Keratinocyte (primary cell): ENCODE measurements at places on chromosomes 2 and 18.

DNA sequence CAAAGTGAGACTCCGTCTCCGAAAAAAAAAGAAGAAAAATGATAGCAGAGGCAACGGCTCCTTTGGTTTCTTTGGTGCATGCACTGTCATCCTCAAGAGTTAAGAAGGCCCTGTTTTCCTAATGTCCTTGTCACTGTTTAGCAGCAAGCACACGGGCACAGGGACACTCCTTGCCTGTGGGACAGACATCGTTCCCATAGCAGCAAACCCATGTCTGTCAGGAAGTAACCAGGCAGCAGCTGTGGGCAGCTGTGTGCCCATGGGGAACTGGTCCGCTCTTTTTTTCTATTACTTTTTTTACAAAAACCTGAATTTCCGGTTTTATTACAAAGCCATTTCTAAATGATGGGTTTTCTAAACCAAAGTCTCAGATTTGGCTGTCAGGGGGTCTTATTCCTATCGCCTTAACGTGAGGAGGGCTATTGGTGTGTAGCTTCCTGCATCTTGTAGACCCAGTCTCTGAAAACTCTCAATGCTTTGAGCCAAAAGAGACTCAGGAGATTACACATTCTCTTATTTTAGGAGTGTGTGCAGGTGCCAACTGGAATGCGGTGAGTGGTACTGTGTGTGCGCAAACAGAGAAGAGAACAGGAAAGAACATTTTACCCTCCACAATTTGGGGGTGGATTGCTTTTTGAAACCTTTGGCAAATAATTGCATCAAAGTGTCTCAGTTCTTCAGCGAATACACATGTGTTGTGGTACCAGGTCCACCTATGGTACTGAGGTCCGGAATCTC is 109.6 kb downstream of the COLEC12 start:
- no peak for DNase-seq
- no peaks in the 10 kb centered on the region for H3K36me3 ChIP-seq
- peaks cover 7% of the 10 kb centered on the region for H3K4me1 ChIP-seq
- H3K27me3 ChIP-seq = no peaks in the 10 kb centered on the region

GRCh38 chr2:217555081-217555876 is 447.5 kb downstream of the TNS1 start:
- H3K27ac ChIP-seq = no peak overlapping the region
- no peak for DNase-seq
- H3K27me3 ChIP-seq = peaks cover 5% of the 10 kb centered on the region
- H3K4me1 ChIP-seq = no peaks in the 10 kb centered on the region
- H3K36me3 ChIP-seq = no peaks in the 10 kb centered on the region

DNA sequence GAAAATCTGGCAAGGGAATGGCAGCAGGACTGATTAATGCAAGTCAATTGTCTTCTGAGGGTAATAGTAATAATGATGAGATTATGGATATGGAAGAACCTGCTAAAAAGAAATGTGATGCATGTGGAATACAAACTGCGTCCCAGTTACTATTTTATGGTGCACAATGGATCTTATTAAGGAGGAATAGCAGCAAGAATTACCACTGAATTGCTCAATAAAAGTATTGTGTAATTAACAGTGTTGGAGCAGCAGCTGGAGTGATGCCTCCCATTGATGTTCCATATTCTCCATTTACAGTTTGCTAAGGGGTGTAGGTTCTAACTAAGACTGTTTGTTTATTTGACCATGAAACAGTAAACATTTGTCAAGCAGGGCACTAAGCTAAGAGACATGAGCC is 167.9 kb downstream of the HRH4 start:
- no peaks in the 10 kb centered on the region for H3K36me3 ChIP-seq
- no peaks in the 10 kb centered on the region for H3K4me1 ChIP-seq
- H3K27ac ChIP-seq = no peak overlapping the region
- no peak for DNase-seq
- H3K4me3 ChIP-seq = no peak overlapping the region
- H3K27me3 ChIP-seq = no peaks in the 10 kb centered on the region

DNA sequence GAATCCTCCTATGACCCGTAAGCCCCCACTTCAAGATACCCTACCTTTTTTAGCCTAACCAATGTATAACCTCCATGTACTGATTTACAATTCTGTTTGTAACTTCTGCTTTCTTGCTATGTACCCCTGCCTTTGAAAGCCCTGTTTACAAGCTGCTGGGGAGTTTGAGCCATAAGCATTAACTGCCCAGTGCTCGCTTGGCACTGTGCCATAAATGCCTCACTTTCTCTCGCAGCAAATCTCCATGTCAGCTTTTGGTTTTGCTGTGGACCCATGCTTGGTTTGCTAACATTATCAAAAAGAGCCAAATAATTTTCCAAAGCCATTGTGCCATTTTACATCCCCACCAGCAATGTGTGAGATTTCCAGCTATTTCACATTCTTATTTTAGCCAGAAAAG is 51.8 kb downstream of the TEX51 start:
- H3K4me3 ChIP-seq = no peak overlapping the region
- no peaks in the 10 kb centered on the region for H3K27me3 ChIP-seq
- H3K4me1 ChIP-seq = no peaks in the 10 kb centered on the region
- DNase-seq = no peak

- no peaks in the 10 kb centered on the region for H3K27me3 ChIP-seq
- H3K27ac ChIP-seq = no peak overlapping the region
- no peaks in the 10 kb centered on the region for H3K36me3 ChIP-seq
Observed at GRCh38 chr2:217792626-217793527, 209.9 kb downstream of the TNS1 start.

DNA sequence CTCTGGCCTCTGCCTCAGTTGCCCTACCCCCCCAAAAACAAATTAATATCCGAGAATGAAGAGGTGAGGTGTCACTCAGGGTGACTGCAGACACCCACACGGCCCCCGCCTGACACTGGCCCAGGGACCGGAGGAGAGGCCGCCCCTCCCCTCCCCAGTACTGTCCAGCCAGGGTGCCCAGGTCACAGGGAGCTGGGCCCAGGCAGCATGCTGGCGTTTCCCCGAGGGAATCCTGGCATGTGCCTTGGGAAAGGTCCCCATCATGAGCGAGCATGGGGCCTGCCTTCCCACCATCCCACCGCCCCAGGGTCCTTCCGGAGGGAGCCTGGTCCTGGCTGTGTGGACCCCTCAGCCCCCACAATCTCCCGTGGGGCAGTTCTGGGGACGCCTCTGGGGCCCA is 3.0 kb downstream of the MAB21L4 start:
- no peak overlapping the region for H3K27ac ChIP-seq
- peaks cover 19% of the 10 kb centered on the region for H3K4me1 ChIP-seq
- H3K27me3 ChIP-seq = peaks cover 19% of the 10 kb centered on the region
- no peaks in the 10 kb centered on the region for H3K36me3 ChIP-seq

GRCh38 chr2:177843188-177843587 is 229.4 kb downstream of the PDE11A start:
- no peaks in the 10 kb centered on the region for H3K27me3 ChIP-seq
- no peak overlapping the region for H3K4me3 ChIP-seq
- no peaks in the 10 kb centered on the region for H3K36me3 ChIP-seq
- H3K27ac ChIP-seq = no peak overlapping the region
- DNase-seq = no peak
- no peaks in the 10 kb centered on the region for H3K4me1 ChIP-seq

GRCh38 chr2:73886357-73886756 is 6.5 kb upstream of the ACTG2 start:
- H3K27ac ChIP-seq = no peak overlapping the region
- no peak overlapping the region for H3K4me3 ChIP-seq
- H3K27me3 ChIP-seq = no peaks in the 10 kb centered on the region
- H3K4me1 ChIP-seq = peaks cover 5% of the 10 kb centered on the region
- no peaks in the 10 kb centered on the region for H3K36me3 ChIP-seq
